Fibroblast of skin of right biceps (primary cell): ENCODE measurements at places on chromosomes 6 and 20.
A peak's percentile ranks its signal among the peaks of the same experiment; 100 is the strongest.

DNA sequence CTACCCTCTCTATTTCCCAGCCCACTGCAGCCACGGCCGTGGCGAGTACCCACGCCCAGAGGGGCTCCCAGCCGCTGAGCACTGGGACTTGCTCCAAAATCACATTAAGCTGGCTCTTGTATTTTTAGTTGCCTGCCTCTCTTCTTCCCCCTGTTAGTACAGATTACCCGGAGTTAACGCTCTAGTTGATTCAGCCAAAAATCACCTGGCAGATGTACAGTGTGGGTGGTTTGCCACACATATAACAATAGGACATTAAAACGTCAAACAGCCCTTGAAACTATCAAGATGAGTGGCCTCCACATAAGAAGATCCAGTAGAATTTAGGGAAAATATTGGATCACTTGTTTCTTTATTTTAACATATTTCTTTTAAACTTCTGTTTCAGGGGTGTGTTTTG lies 268.8 kb upstream of the PRDM1 start:
- no peak for DNase-seq

DNA sequence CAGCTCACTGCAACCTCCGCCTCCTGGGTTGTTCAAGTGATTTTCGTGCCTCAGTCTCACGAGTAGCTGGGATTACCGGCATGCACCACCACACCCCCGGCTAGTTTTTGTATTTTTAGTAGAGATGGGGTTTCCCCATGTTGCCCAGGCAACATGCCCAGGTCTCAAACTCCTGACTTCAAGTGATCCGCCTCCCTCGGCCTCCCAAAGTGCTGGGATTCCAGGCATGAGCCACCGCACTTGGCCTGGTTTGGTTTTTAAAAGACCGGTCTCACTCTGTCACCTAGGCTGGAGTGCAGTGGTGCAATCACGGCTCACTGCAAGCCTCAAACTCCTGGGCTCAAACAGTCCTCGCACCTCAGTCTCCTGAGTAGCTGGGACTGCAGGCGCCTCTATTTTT lies 40.1 kb downstream of the VSTM2L start:
- DNase-seq = no peak

GRCh38 chr6:154981079-154981870 lies 13.8 kb upstream of the TIAM2 start:
- DNase-seq = no peak

DNA sequence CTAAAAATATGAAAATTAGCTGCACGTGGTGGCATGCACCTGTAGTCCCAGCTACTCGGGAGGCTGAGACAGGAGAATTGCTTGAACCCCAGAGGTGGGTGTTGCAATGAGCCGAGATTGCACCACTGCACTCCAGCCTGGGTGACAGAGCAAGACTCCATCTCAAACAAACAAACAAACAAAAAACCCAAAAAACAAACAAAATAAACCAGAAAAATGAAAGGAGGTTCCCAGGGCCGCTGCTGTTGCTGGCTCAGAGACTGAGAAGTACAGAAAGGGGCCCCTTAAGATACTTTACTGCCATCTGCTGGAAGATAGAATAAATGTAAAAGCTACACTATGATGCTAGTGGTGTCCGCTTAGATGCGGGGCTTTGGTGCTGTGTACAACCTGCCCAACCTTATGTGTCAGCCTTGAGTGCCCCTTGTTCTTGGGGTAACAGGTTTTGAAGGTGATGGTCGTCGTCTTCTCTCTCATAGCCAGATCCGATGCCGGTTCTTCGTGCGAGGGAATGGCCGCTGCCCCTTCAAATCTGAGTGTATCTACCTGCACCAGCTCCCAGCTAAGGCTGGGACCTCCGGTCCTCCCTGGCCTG lies 2.8 kb upstream of the FANCE start:
- DNase-seq = peak; percentile 64

DNA sequence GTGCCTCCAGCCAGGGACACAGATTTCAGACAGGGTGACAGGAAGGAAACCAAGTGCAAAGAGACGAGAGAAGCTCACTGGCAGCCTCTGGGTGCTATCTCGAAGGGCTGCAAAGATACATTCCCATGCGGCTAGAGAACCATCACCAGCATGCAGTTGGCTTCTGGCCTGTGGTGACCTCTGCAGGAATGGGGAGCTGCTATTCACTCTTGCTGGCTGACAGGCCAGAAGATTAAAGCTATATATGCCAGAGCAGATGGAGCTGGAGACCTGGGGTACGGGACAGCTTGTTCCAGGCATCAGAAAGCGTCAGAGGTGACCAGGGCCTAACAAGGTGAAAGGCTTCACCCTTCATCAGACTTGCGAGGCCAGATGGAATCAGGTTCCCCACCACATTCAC lies 20.0 kb downstream of the MAP1LC3A start:
- no peak for DNase-seq

GRCh38 chr6:39453241-39453640 lies 130.7 kb upstream of the KCNK16 start:
- DNase-seq = peak; percentile 68
